ENCODE measurements at places on chromosomes 11 and 22. TPM values are rescaled to one million over a fixed set of nuclear protein-coding genes. Genes with fewer than 3 reads are reported as not detected.
A peak's percentile ranks its signal among the peaks of the same experiment; 100 is the strongest.

SLC5A1 gene
- polyA plus RNA-seq, result 0.70 TPM

OR4P4 gene
- polyA plus RNA-seq, result 0.07 TPM

- no peak for DNase-seq
Observed at GRCh38 chr11:113278925-113279324, 35.5 kb upstream of the TTC12 start.

GRCh38 chr11:102487214-102487613 is 34.6 kb upstream of the TMEM123 start:
- DNase-seq, result no peak

- no peak for DNase-seq
Observed at GRCh38 chr22:44892803-44893730, 116.7 kb downstream of the PHF21B start.

GRCh38 chr11:64649291-64649697 is 58.3 kb downstream of the SLC22A12 start:
- peak; percentile 55 for DNase-seq

DNA sequence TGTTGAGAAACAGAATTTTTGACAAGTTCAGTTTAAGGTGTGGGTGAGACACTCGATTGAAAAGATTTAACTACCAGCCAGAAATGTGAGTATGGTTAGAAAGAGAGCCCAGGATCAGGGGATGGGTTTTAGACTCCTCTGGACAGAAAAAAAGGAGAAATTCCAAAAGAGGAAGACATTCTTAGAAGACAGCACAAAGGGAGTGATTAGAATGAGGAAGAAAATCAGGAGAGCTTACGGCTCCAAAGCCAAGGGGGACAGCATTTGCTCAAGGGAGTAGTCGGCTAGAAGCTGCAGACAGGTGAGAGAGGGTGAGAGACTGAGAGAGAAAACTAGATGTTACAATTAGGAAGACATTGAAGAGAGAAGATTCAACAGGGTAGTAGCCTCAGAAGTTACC is 166.1 kb downstream of the ADAMTS15 start:
- no peak for DNase-seq
